ACHN (cell line): ENCODE measurements at places on chromosomes 4 and X.

DNA sequence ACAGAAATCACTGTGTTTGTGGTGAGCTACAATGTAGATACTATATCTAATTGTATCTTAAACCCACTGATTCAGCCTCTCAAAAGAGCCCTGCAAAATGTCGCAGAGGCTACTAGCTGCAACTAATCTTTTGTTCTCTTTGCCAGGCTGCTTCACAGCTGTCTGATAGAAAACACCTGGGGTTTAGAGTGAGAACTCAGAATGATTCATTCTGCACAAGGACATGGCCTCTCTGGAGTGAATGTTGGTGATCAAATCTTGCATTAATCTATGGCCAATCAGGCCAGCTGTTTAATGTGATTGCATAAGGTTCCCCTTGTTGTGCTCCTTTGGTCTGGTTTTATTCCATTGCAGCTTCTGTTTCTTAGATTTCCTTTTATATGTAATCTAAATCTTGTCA lies 100.3 kb downstream of the EMCN start:
- DNase-seq: no peak

DNA sequence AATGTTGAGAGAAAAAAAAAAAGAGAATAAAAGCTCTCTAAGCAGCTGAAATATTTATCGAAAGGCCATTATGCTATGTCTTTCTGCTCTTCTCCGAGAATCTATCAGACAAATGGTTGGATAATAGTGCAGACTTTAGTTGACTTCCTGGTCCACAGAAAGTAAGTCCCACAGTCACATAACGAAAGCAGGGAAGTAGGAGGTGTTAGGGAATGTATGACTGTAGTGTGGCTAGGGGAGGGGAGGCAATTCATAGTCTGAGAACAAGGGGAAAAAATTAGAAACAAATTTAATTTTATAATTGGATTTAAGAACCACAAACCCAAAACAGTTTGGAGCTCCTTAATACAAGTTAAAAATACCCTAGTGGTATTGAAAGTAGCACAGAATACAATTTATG lies 79.7 kb upstream of the VEGFC start:
- no peak for DNase-seq

- DNase-seq: no peak
These were observed 11.9 kb upstream of the MAGEB16 start for GRCh38 chrX:35786271-35786670.

DNA sequence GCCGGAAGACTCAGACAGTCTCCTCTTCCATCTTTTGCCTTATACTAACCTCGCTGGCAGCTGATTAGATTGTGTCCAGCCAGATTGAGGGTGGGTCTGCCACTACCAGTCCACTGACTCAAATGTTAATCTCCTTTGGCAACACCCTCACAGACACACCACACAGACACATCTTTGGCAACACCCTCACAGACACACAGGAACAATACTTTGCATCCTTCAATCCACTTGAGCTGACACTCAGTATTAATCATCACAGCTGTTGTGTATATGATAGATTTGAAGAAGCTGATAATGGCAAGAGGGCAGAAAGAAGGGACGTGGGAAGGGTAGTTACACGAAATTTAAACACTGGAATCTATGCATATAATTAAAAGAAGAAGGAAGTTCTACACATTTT lies 139.5 kb downstream of the ANKRD50 start:
- no peak for DNase-seq

DNA sequence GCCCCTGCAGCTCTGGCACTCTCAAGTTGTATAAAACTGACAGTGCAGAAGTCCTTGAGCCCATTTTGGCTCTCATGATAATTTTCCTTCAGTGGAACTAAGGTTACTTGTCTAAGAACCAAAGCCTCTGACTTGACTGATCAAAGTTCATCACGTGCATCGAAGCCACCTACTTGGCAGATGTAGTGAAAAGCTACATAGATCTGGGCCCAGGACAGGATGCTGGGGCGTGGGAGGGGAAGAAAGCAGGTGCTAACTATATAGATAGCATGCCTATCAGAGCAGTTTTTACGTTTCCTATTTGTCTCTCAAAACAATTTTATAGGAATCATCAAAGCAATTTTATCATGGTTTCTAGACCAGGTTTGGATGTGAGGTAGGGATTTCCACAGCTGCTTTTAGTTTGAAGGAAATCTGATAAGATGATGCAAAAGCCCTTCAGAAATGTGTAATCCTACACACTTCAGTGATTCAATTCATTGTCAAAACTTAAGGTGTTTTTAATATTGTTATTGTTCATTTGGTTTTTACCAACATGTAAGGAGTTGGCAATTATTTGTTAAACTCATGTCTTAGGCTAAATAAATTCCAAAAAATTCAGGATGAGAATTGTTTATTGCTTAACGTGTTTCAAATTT lies 1.2 kb upstream of the CD40LG start:
- no peak for DNase-seq

- DNase-seq: no peak
These were observed 238.4 kb upstream of the PSAPL1 start for GRCh38 chr4:7673121-7673520.

- DNase-seq: no peak
These were observed 114.4 kb downstream of the ANTXR2 start for GRCh38 chr4:79958466-79959264.

DNA sequence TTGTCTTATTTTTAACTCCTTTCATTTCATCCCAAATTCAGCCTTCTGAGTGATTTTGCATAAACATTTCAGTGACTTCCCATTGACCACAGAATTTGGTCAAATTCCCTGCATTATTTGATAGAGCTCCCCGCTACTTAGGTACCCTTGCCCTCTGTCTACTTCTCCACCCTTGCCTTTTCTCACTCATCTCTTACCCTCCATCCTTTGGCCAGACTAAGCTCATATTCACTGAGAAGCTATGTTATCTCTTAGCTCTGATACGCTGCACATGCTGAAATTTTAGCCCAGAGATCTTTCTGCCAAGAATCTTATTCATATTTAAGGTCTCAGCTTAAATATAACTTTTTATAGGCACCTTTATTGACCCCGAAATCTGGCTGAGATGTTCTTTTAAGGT lies 1031.9 kb downstream of the ADGRL3 start:
- DNase-seq: no peak

DNA sequence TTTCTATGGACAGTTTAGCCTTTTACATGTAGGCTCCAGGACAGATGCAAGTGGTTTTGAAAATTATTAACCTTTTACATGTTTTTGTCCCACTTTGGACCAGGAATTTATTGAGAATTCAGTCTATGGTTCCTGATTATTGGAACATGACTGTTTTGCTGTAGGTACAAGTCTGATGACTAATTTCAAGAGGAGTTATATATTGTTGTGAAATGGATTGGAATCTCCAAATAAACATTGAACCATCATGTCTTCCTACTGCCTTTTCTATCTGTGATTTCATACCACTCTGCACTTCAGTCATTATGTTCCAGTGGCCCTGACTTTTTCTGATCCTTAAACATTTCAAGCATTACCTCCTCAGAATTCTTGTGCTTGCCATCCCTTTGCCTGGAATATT lies 35.9 kb downstream of the TBC1D19 start:
- no peak for DNase-seq

- peak; percentile 72 for DNase-seq
These were observed at the start of gene KLHL2 for GRCh38 chr4:165207431-165208220. Gene KLHL2 (plus strand): TSS chr4:165207561. CDS start chr4:165207877, 316 bp downstream.

DNA sequence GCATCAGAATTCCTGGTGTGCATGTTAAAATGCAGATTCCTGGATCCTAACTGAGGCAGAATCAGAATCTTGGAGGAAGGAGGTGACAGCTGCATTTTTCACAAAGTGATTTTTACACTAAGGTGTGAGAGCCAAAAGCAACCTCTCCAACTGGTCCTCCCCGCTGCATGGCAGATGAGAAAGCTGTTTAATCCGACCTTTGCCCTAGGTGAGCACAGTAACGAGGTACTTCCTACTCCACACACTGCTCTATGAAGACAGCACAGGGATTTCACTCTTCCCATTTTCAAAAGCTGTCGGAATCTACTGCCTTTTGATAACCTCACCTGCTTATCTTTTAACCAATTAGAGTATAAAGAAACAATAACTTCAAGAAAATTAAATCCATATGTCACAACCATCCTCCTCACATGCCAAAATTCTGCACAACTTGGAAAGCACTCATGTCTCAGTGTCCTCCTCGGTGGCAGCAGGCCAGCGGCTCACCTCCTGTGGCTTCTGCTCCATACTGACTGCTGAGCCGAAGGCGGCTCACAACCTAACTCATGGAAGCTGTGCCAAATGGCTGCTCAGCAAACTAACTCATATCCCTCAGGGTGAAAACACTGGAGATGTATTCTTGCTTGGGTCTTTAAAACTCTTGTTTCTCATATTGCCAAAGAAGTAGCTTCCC lies 3.6 kb downstream of the CASP6 start:
- DNase-seq: no peak
